ENCODE measurements at places on chromosomes 3 and 15. TPM values are rescaled to one million over a fixed set of nuclear protein-coding genes. Genes with fewer than 3 reads are reported as not detected.

CD200 gene
- 5.4 TPM for total RNA-seq

PLSCR2 gene
- total RNA-seq: 1.3 TPM

ESYT3 gene
- 1.7 TPM for total RNA-seq

SEMA3G gene
- 6.7 TPM for total RNA-seq

IL16 gene
- total RNA-seq: 35.2 TPM

KCNAB1 gene
- total RNA-seq: 1.5 TPM

GRIP2 gene
- total RNA-seq: 1.0 TPM

CAPN3 gene
- 5.3 TPM for total RNA-seq

KLHL40 gene
- total RNA-seq: not detected

P2RY14 gene
- 10.3 TPM for total RNA-seq

IL20RB gene
- 0.81 TPM for total RNA-seq

SLCO3A1 gene
- 12.0 TPM for total RNA-seq

CRABP1 gene
- total RNA-seq: 5.3 TPM

MON1A gene
- total RNA-seq: 9.8 TPM

ZBED2 gene
- not detected for total RNA-seq

GOLGA6B gene
- total RNA-seq: 0.40 TPM

CSTA gene
- 9.2 TPM for total RNA-seq

FAM107A gene
- total RNA-seq: 27.9 TPM

EPHB1 gene
- total RNA-seq: 0.81 TPM

UBA3 gene
- total RNA-seq: 51.2 TPM

- no peaks in the 10 kb centered on the region for H3K27me3 ChIP-seq
- no peaks in the 10 kb centered on the region for H3K36me3 ChIP-seq
- peak overlapping the region; percentile 49 for H3K27ac ChIP-seq
- H3K4me1 ChIP-seq: peaks cover 14% of the 10 kb centered on the region
Observed at GRCh38 chr3:188647237-188647636, 493.3 kb downstream of the LPP start.

DNA sequence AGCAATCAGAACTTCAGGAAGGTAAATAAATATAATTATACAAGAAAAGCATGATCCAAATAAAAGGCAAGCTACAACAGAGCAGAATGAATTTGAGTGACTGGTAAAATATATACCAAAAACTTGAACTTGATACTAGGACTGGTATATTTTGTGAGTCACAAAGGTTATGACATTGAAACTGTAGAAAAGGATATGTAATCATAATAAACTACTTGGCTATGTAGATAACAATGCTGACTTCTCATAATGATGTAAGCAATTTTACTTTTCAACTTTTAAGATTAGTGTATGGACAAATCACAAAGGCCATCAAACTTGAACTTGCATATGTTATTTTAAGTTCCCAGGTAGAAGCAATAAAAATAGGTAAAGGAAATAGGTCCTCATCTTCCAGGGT, 384.5 kb upstream of the NECTIN3 start:
- no peak for ATAC-seq
- no peaks in the 10 kb centered on the region for H3K36me3 ChIP-seq
- no peaks in the 10 kb centered on the region for H3K27me3 ChIP-seq
- no peaks in the 10 kb centered on the region for H3K4me1 ChIP-seq
- H3K4me3 ChIP-seq: no peak overlapping the region

GRCh38 chr3:136694321-136694720, 57.9 kb downstream of the STAG1 start:
- no peak overlapping the region for H3K27ac ChIP-seq
- no peaks in the 10 kb centered on the region for H3K4me1 ChIP-seq
- H3K27me3 ChIP-seq: no peaks in the 10 kb centered on the region
- no peak for ATAC-seq

- H3K27ac ChIP-seq: no peak overlapping the region
- no peaks in the 10 kb centered on the region for H3K4me1 ChIP-seq
- ATAC-seq: no peak
- no peaks in the 10 kb centered on the region for H3K36me3 ChIP-seq
Observed at GRCh38 chr15:40830884-40831283, 2.4 kb upstream of the PPP1R14D start.

DNA sequence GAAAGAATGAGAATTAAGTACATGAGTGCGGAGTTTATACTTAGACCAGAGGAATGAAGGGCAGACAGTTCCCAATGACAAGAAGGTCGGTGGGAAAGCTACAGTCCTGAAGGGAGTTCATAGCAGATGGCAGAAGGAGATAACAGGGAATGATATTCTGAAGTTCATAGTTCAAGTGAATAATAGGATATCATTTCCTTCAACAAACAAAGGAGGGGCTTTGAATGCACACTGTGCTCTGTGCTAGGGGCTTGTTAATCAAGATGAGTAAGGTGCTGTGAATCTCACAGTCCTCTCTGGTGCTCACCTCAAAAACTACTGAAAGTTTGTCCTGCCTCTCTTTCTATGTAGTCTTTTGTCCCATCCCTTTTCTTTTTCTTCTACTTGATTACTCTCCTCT, 41.9 kb downstream of the SIDT1 start:
- no peak overlapping the region for H3K27ac ChIP-seq
- H3K4me3 ChIP-seq: no peak overlapping the region
- H3K4me1 ChIP-seq: no peaks in the 10 kb centered on the region
- ATAC-seq: no peak
- H3K36me3 ChIP-seq: no peaks in the 10 kb centered on the region

GRCh38 chr15:74428442-74428787, 5.3 kb downstream of the SEMA7A start:
- no peaks in the 10 kb centered on the region for H3K36me3 ChIP-seq
- no peak for ATAC-seq
- H3K4me1 ChIP-seq: peaks cover 9% of the 10 kb centered on the region
- peak overlapping the region; percentile 40 for H3K27ac ChIP-seq

GRCh38 chr3:196694941-196695848, 16.9 kb downstream of the CEP19 start:
- no peak for ATAC-seq
- no peaks in the 10 kb centered on the region for H3K27me3 ChIP-seq
- no peak overlapping the region for H3K4me3 ChIP-seq
- H3K36me3 ChIP-seq: no peaks in the 10 kb centered on the region
- H3K27ac ChIP-seq: no peak overlapping the region

GRCh38 chr15:64905119-64905831, 6.4 kb upstream of the ANKDD1A start:
- H3K27ac ChIP-seq: peak overlapping the region; percentile 39
- no peaks in the 10 kb centered on the region for H3K36me3 ChIP-seq
- H3K4me1 ChIP-seq: peaks cover 14% of the 10 kb centered on the region
- no peaks in the 10 kb centered on the region for H3K27me3 ChIP-seq
- H3K4me3 ChIP-seq: peak overlapping the region; percentile 4

- no peak overlapping the region for H3K4me3 ChIP-seq
- H3K36me3 ChIP-seq: no peaks in the 10 kb centered on the region
- peaks cover 3% of the 10 kb centered on the region for H3K27me3 ChIP-seq
- no peak for ATAC-seq
Observed at GRCh38 chr3:187540847-187541246, 129.3 kb downstream of the SST start.

DNA sequence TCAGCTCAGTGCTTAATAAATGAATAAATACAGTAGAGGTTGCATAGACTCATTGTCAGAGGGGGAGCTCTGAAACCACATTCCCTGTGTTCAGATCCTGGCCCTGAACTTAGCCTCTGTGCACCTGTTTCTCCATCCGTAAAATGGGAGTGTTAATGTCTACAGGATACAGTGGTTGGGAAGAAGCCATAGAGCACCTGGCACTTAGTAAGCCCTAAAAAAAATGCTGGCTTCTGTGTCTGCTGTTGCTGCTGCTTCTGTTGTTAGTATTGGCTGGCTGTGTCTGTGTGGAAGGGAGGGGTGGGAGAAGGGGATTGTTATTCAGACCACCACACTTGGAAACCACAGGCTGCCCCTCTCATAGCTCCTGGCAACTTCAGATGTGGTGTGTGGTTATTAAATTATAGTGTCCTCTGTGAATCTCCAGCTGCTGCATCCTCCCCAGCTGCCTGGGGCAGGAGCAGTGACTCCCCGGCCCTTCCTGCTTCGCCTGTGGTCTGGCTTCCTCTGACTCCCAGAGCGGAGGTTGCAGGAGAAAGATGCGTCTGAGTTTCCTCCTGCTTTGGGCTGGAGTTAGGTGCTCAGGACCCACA, 31.0 kb downstream of the FGD5 start:
- peak overlapping the region; percentile 27 for H3K27ac ChIP-seq
- H3K27me3 ChIP-seq: peaks cover 16% of the 10 kb centered on the region
- H3K4me3 ChIP-seq: no peak overlapping the region
- H3K36me3 ChIP-seq: no peaks in the 10 kb centered on the region

GRCh38 chr3:30933478-30934207, 39.2 kb upstream of the GADL1 start:
- no peaks in the 10 kb centered on the region for H3K36me3 ChIP-seq
- H3K4me1 ChIP-seq: no peaks in the 10 kb centered on the region
- H3K27me3 ChIP-seq: no peaks in the 10 kb centered on the region
- H3K4me3 ChIP-seq: peak overlapping the region; percentile 4
- no peak for ATAC-seq

DNA sequence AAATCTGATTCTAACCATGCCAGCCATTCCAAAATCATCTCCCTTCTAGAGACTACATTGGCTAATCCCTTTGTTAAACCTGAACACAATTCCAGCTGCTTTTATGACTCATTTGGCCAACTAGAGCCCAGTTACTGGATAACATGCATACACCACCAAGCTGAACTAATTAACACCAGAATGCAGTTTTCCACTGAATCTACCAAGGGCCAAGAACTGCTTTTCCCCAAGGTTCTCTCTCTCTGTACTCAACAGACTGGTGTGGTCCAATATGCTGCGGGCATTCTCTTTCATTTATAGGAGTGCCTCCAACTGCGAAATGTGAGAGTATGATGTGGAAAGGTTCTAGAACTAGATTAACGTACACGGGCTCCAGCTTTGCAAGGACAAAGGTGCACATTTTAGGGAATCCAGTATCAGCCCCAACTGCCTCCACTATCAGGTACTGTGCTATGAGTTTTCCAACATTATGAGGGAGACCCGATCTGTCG, 1.5 kb downstream of the CHSY1 start:
- H3K4me1 ChIP-seq: no peaks in the 10 kb centered on the region
- no peak for ATAC-seq
- no peaks in the 10 kb centered on the region for H3K27me3 ChIP-seq
- peaks cover 7% of the 10 kb centered on the region for H3K36me3 ChIP-seq

DNA sequence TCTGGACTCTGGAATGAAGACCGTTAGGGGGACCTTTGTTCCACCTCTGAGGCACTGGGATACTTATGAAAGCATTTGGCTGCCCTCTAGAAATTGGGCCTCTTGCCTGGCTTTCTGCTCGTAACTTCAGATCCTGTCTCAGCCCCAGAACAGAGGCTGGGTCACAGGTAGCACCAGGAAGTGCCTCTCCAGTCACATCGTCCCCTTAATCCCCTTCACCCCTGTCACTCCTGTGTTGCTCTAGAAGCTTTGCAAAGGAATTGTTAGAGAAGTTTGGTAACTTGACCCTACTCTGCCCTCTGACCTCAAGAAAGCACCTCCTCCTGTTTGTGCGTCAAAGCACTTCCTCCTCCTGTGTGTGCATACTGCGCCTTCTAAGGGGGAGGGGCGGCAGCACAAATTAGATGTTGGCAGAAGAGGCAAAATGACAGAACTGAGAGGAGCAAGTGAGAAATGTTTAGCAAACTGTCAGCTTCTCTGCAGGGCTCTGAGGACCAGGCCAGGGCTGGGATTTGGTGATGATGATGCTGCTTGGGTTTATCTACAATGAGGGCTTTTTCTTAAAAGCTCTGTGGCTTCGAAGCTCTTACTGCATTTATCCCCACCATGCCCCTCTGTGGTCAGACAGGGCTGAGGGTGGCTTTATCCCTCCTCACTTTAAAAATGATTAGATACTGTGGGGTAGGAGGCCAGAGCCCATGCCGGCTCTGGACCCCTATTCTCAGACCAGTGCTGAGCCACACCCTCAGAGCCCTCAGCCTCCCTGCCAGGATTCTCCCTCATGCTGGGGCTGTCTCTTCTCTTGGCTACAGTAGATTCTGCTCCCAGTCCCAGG, 76.2 kb downstream of the LARS2 start:
- H3K4me3 ChIP-seq: no peak overlapping the region
- peaks cover 4% of the 10 kb centered on the region for H3K4me1 ChIP-seq
- peak; percentile 50 for ATAC-seq
- H3K36me3 ChIP-seq: no peaks in the 10 kb centered on the region
- no peak overlapping the region for H3K27ac ChIP-seq
- H3K27me3 ChIP-seq: no peaks in the 10 kb centered on the region

DNA sequence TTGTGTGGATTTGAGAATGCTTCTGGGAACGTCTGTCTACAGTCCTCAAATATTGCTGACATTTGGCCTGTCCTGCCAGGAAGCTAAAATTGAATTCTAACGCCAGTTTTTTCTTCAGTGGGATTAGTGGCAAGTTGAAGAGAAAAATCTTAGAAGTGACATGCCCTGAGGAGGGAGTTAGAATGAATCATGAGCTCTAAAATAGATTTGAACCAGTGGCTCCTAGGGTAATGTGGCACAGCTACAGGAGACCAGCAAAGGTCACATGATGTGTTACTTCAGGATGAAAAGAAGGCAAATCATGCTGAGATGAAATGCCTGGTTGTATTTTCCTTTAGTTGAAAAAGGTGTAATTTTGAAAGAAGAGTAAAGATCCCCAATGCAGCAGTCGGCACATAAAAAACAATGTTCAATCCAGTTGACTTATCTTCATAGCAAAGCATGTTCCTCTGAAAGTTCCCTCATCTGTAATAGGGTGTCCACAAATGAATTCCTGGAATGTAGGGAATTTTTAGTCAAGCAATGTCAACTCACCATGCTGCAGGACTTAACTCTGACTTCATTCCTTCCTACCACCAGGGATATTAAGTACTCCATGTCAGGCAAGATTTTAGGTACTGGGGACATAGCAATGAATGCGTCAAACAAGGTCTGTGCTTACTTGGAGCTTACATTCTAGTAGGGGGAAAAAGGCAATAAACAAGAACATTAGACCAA, 171.6 kb downstream of the CADPS start:
- H3K4me3 ChIP-seq: no peak overlapping the region
- H3K27ac ChIP-seq: no peak overlapping the region
- peaks cover 3% of the 10 kb centered on the region for H3K27me3 ChIP-seq
- no peaks in the 10 kb centered on the region for H3K4me1 ChIP-seq

DNA sequence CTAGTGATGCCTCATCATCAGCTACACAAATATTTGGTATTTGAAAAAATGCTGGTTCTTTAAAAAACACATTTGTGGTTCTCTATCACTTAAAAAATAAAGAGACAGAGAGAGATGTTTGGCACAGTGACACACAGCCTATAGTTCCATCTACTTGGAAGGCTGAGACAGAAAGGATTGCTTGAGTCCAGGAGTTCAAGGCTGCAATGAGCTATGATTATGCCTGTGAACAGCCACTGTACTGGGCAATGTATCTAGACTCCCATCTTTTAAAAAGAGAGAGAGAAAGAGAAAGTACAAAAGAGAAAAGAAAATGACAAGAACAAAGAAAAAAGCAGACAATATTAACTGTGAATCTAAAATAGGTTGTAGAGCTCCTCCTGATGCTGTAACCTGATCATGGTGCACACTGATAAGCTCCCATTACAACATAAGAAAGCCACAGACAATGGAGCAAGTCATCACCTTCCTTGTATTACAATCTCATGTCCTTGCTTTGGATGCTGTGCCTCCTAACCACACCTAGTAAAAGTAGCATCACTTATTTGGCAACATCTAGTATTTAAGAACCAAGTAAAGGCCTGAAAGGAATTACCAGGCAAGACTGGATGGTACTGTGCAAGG, 31.7 kb upstream of the MAP4 start:
- H3K27ac ChIP-seq: no peak overlapping the region
- peaks cover 14% of the 10 kb centered on the region for H3K4me1 ChIP-seq
- H3K27me3 ChIP-seq: no peaks in the 10 kb centered on the region
- no peak for ATAC-seq
- H3K4me3 ChIP-seq: no peak overlapping the region

GRCh38 chr3:177960014-177960413, 576.2 kb upstream of the KCNMB2 start:
- H3K27ac ChIP-seq: no peak overlapping the region
- no peak for ATAC-seq
- H3K27me3 ChIP-seq: no peaks in the 10 kb centered on the region
- H3K4me3 ChIP-seq: no peak overlapping the region
- no peaks in the 10 kb centered on the region for H3K4me1 ChIP-seq

Data from gastroesophageal sphincter (tissue), 4 donors.